ENCODE measurements at places on chromosomes 1 and 21.

DNA sequence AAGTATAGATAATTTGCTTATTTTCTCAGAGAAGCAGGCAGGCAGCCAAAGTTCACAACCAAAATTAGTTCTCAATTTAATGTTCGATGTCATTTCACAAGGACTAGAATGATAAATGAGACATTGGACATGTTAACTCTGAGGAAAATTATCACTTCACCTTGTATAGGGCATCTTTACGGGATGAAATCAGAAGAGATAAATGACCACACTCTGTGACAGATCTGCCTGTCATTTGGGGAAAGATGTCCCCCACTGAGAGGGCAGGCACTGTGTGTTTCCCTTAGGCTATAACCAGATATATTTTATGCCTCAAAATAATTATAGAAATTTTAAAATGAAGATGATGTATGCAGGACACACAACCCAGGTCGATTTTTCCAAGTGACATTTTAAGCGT lies 642.9 kb downstream of the BRINP3 start:
- no peak for DNase-seq

DNA sequence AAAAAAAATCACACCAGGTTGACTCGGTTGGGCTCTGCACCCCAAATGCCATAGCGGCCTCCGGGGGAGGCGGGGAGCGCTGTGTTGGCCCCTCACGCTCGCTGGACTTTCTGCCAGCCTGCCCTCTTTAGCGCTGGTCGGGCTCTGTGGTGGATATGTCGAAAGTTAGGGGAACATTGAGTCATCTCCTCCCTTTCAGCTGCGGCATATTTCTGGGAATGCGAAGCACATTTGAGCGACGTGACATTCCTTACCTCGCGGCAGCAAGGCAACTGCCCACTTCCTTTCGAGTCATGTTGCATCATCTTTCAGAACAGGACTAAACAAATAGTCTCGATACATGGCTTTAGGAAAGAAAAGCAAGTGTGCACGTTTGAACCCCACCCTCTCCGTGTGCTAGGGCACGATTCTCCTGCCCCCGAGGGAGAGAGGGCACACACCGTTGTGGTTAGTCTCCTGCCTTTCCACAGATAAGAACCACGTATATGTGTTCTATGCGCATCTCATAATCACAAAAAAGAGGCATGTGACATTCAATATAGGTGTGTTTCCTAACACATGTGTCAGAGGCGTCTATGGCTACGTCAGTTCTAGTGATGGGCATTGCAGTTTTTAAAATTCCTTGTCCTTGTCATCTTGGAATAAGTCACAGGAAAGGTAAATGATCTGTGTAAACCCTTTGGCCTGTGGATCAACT lies 105.9 kb upstream of the SLC45A1 start:
- DNase-seq: peak; percentile 45

GRCh38 chr1:2350911-2351655 lies 40.3 kb downstream of the MORN1 start:
- no peak for DNase-seq

GRCh38 chr1:206713910-206714312 lies 29.2 kb downstream of the MAPKAPK2 start:
- no peak for DNase-seq

GRCh38 chr21:45537111-45537745 lies 5.0 kb downstream of the SLC19A1 start:
- no peak for DNase-seq

- DNase-seq: no peak
Measured at GRCh38 chr1:30378991-30379581, 344.3 kb downstream of the MATN1 start.

- no peak for DNase-seq
Measured at GRCh38 chr1:64215576-64215975, 12.2 kb downstream of the UBE2U start.

GRCh38 chr1:61334718-61335589 lies 252.6 kb downstream of the NFIA start:
- DNase-seq: no peak

DNA sequence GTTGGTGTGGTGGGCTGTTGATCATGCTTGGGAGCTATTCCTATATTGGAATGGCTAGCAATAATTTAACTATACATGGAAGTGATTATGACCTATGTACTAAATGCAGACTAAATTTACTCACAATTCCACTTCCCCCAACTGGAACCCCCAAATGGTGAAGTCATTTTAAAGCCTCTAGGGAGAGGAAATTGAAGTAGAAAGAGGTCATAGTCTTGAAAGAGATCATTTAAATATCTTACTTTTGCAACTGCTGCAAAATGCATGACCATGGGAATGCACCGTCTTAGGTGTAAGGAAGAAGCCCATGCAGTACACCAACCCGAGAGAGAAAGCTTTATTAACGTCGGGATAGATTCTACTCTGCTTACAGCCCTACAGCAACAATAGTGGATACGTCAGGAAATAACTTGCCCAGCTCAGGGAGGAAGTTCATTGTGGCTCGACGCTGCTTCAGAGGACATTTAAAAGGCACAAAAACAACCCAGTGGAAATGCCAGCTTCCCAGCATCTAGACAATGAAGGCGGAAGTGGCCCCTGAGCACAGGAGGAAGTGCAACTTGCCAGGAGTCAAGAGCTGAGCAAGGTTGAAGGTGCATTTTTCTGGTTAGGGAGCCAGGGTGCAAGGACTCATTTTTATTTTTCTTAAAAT lies 26.5 kb downstream of the CYYR1 start:
- DNase-seq: no peak

DNA sequence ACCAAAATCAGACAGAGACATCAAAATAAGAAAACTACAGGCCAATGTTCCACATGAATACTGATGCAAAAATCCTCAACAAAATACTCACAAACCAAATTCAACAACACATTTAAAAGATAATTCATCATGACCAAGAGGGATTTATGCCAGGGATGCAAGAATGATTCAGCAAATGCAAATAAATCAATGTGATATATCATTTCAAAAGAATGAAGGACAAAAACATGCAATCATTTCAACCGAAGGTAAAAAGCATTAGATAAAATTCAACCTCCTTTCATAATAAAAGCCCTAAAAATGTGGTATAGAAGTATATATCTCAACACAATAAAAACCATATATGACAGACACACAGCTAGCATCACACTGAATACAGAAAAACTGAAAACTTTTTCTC lies 81.5 kb upstream of the LYPLAL1 start:
- DNase-seq: no peak

DNA sequence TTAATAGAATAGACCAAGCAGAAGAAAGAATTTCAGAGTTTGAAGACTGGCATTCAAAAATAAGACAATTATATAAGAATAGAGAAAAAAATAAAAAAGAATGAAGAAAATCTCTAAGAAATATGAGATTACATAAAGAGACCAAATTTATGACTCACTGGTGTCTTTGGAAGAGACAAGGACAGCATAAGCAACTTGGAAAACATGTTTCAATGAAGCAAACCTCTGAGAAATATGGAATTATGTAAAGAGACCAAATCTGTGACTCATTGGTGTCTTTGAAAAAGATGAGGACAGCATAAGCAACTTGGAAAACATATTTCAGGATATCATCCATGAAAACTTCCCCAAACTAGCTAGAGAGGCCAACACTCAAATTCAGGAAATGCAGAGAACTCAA lies 60.4 kb upstream of the LYPLAL1 start:
- DNase-seq: no peak

DNA sequence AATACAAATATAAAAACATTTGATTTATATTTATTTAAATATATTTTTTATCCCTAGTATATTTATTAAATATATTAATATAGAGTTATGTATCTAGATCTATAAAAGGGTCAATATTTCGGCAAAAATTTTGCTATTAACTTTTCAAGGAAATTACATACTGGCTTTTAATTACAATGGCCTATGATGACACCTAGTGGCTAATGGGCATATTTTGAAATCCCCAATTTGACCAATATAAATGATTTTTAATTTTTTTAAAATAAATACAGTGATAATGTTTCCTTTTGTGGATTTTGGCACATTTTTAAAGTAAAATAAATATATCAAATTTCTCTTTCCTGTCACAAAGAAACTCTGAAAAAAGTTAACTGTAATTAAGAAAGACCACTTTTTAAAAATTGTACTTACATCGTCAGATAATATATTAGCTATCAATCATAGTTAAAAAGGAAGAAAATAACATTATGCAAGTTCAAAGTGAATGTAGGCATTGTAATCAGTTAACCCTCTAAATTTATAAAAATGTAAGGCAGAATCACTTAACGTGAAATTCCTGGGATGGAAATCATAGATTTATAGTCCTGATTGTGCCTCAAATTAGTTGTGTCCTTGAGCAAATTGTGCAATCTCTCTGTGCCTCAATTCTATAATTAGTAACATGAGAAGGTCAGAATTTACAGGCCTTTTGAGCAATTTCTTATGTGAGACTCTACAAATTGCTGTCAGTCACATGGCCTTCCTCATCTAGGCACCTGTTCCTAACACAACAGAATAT lies 25.6 kb upstream of the RGS13 start:
- DNase-seq: peak; percentile 47

- peak; percentile 69 for DNase-seq
Measured at GRCh38 chr1:235253219-235253962, 74.6 kb downstream of the ARID4B start.

GRCh38 chr1:39407510-39407895 lies 83.9 kb upstream of the BMP8A start:
- DNase-seq: no peak

DNA sequence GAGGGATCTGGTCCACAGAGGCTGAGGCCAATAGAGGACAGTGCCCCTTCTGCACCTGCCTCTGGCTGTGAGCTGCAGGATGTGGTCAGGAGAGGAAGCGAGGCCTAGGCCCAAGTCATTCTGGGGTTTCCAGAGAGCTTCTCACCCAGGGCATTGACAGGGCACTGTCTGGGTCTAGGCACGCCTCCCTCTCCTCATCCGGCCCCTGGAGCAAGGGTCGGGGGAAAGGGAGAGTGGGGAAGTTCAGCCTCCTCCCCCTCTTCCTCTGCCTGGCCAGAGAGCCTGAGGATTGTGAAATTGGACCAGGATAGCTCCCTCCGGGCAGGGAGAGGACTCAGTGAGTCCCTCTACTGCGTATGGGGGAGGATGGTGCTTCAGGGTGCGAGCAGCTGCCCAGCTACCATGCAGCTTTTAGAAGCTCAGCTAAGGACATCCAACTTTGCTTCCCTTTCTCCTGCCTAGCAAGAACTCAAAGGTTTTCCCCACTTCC lies 6.3 kb upstream of the INAVA start:
- peak; percentile 78 for DNase-seq

- no peak for DNase-seq
Measured at GRCh38 chr1:23814016-23814415, 11.2 kb downstream of the HMGCL start.

- no peak for DNase-seq
Measured at GRCh38 chr1:186518395-186518794, 57.5 kb upstream of the PDC start.

GRCh38 chr1:238589843-238590435 lies 699.2 kb upstream of the ZP4 start:
- DNase-seq: no peak

DNA sequence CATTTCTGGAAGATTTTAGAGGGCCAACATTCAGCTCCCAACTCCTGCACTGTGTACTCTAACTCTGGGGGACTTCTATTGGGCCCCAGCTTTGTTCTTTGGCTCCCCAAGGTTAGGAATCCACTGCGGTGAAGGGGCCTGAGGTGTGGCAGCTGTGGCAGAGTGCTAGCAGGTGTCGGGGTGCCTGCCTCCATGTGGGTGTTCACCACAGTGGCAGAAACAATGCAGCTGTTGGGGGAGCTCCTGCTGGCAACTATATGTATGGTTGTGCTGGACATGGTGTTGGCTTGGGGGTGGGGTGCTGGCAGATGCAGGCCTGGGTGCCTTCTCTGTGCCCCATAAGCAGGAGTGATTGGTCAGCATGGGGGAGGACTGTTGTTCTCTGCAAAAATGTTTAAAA lies 95.5 kb downstream of the ST6GALNAC3 start:
- DNase-seq: no peak

DNA sequence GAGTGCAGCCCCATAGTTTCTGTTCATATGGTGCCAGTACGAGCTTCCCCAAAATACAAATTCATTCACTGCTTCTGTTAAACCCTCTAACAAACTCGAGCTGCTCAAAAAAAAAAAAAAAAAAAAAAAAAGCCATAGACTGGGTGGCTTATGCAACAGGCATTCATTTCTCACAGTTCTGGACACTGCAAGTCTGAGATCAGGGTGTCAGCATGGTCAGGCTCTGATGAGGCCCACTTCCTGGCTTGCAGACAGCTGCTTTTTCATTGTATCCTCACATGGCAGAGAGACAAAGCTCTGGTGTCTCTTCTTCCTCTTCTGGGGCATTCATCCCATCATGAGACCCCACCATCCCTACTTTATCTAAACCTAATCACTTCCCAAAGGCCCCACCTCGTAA lies 121.6 kb downstream of the PTBP2 start:
- DNase-seq: no peak

DNA sequence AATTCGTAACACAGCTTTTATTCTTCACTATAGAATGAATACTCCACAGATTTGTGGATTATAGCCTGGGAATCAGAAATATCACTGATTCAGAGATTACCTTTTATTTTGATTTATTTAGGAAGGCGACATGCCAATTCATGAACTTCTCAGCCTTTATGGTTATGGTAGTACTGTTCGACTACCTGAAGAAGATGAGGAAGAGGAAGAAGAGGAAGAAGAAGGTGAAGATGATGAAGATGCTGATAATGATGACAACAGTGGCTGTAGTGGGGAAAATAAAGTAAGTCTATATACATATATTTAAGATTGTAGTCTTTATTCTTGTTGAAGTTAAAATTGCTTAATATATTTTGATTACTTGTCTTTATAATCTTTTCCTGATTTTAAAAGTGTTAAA lies 33.1 kb downstream of the MIER1 start:
- DNase-seq: no peak
